HL-60 (cell line): ENCODE measurements at places on chromosomes 7 and 10.

DNA sequence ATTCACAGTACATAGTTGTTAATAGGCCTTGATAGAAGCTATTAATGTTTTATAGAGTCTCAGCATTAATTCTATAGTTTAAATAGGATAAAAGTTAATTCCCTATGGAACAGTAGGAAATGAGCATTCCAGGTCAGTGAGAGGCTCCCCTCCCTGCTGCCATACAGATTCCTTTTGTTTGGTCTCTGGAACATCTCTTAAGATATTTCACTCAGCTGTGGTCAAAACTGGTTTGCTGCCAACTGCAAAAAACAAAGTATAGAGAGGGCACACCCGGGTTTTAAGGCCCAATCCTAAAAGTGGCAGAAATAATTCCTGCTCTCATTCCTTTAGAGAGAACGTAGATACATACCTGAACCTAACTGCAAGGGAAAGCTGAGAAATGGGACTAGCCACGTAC, 51.3 kb downstream of the MDFIC start:
- no peak for DNase-seq

DNA sequence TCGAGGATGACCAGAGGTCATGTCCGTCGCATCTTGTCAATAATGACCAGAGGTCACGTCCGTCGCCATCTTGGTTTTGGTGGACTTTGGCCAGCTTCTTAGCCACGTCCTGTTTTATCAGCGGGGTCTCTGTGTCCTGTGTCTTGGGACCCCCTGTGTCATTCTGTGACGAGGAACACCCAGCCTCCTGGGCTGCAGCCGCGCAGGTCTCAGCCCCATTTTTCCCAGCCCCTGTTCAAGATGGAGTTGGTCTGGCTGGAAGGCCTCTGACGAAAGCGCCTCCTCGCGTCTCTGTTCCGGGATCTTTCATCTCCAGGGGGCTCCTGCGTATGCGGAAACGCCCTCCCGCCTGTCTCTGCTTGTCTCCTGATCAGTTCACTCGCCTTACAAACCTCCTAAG, 134.2 kb downstream of the ELFN1 start:
- no peak for DNase-seq

DNA sequence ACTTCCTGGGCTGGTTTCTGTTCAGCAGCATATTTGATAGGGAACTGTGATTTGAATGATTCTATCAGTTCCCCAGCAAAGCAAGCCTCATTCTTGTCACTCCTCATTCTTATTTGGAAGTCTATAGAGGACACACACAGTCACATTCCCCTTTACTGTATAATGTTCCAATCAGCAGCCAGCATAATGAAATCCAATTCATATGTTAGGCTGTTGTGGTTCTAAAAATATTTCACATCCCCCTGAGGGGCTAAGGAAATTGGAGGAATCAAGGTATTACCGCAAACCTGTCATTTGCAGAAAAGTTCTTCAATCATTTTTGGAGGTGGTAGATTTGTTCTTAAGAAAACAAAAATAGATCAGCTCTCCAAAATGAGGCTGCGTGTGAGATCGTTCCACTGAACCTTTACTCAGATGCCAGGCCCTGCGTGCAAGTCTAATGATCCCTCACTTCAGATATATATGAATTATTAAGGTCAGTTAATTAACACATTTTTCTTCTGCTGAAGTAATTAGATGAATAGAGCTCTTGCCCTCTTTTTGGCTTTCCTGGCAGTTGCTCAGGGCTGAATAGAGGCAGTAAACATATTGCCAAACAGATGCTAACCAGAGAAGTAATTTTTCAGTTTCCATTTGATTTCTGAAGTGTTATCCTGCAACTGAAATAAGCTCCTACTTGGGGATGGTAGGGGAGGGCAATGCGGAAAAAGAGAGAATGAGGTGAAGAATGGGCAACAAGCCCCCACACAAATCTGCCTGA, 31.8 kb downstream of the LSMEM1 start:
- DNase-seq, result no peak

- DNase-seq, result no peak
These were observed 25.7 kb upstream of the NDST2 start for GRCh38 chr10:73837072-73837471.

DNA sequence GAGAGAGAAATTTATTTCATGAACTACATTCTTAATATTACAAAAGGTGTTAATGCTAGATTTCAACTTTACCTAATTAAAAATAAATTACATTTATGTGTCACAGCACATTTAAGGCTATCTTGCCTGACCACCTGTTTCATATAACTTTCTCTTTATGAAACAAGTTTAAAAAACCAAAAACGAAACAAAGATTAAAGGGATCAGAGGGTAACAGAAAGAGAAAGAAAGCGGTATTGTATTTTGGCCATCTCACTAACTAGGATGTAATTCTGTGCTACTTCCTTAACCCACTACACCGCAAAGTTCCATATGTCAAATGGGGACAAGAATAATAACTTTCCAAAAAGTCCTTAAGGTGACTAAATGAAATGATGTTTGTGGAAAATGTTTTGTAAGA, 6.3 kb upstream of the RHOBTB1 start:
- DNase-seq, result no peak

DNA sequence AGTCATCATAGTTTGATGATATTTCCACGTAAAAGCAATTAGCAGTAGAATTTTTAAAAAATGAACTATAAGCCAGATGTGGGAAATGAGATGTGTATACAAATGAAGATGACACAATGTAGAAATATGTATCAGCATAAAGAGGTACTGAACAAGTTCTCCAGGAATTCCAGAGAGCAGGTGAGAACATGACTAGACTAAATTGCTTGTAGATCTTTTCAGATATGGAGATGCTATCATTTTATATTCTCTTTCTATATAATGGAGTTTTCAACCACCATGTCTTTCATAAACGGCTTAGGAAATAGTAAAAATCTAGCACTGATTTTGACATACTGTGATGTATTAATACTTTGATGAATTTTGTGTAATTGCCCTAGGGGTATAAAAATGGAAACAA, 130.9 kb downstream of the SEMA3D start:
- no peak for DNase-seq

- DNase-seq, result no peak
These were observed 21.2 kb downstream of the ZMIZ2 start for GRCh38 chr7:44769776-44770294.

DNA sequence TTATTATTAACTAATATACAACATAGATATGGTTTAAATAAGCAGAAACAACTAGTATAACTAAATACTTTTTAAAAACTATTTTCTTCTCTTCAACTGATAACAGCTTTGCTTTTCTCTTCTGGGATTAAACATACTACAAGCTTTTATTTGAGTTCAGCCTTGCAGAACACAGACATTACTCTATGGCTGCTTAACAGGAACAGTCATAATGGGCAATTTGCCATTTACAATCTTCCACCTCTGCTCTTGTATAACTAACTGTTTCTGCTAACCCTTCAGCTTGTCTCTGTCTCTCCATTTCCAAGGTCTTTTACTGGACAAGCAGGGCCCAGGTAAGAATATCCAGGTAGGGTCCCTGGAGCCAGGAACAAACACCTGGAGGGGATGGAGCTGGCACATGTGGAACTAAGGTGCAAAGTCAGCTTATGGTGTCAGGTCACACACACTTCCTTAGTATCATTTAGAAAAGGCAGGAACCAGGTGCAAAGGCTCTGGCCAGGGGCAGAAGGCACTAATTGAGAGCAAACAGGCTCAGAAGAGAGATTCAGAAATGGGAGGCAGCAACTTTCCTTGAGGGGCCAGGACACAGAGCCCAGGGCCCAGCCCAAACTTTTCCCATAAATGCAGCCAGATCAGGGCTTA, 93.1 kb downstream of the STRA8 start:
- DNase-seq, result no peak

- DNase-seq, result no peak
These were observed 8.5 kb downstream of the AKR1B1 start for GRCh38 chr7:134450294-134451000.

GRCh38 chr10:120098232-120098930, 205.9 kb downstream of the SEC23IP start:
- DNase-seq, result no peak

DNA sequence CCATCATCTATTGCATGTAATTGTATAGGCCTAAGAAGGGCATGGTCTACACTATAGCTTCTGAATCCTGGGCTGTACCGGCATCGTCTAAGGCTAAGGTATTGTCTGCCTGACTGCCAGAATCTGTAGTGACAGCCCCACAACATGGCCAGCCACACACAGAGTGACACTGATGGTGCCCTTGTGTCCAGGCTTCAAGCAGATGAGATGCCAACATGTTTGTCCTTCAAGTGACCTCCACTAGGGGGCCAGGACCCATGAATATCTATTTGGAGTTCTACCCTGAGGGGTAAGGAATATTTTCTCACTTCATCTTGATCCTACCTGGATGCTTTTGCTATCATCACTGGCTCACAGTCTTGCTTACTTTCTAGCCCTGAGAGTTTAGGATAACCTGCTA, 1.5 kb downstream of the CYP3A7 start:
- DNase-seq, result peak; percentile 11

GRCh38 chr10:22589851-22590514, 124.4 kb downstream of the PIP4K2A start:
- DNase-seq, result no peak

DNA sequence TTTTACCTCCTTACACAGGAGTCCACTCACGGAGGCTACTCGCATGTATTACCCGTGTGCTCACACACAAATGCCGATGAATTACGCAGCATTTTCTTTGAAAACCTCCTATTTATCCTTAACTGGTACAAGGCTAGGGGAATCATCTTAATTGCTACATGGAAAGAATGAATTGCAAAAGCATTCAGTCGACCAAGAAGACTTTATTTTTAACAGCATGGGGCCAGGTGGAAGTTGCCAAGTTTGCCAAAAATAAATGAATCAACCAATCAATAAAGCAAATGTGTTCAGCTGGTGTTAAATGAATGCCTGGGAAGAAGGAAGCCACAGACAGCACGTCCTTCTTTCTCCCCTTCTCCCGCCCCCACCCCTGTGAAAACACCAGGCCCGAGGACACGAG, 55.8 kb downstream of the CTBP2 start:
- no peak for DNase-seq

GRCh38 chr7:33601101-33601500, 304.2 kb upstream of the BMPER start:
- DNase-seq, result no peak

DNA sequence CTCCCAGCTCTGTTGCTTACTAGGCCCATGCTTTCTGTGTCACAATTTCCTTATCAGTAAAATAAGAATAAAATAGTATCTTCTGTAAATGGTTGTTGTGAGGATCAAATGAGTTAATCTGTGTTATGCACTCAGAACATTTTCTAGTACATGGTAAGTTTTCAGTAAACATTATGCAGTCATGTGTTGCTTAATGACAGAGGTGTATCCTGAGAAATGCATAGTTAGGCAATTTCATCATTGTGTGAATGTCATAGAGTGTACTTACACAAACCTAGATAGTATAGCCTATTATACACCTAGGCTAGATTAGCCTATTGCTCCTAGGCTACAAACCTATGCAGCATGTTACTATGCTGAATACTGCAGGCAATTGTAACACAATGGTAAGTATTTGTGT, 4.4 kb downstream of the PTTG1IP2 start:
- DNase-seq, result no peak

DNA sequence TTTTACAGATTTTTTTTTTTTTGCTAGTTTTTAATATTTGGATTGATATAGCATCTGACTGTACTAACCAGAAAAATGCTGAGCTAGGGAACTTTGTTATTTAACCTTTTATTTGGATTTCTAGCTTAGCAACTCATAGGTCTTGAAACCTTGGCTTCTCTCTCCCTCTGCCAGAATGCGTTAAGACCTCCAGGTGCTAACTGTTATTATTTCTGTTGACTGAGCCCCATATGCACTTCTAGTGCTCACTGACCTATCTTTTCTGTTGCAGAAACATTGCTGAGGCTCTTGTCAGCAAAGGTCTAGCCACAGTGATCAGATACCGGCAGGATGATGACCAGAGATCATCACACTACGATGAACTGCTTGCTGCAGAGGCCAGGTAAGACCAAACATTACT, 143.6 kb downstream of the LRRC4 start:
- no peak for DNase-seq

DNA sequence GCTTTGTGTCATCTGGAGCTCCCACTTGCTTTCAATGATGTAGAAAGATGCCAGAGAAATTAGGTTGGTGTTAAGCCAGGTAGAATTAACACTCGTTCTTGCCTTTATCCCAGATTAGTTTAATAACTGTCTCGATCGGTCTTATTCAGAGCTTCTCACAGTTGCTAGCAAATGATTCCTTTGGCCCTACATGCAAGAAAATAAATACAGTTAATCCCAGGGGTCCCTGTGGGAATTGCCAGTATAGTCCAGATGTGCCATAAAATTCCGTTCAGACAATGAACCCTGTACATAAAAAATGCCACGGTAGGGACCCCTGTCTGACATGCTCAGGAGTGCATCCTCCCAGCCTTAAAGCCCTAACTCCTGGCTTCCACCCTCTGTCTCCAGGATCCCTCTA, 207.5 kb downstream of the ARHGAP12 start:
- no peak for DNase-seq

DNA sequence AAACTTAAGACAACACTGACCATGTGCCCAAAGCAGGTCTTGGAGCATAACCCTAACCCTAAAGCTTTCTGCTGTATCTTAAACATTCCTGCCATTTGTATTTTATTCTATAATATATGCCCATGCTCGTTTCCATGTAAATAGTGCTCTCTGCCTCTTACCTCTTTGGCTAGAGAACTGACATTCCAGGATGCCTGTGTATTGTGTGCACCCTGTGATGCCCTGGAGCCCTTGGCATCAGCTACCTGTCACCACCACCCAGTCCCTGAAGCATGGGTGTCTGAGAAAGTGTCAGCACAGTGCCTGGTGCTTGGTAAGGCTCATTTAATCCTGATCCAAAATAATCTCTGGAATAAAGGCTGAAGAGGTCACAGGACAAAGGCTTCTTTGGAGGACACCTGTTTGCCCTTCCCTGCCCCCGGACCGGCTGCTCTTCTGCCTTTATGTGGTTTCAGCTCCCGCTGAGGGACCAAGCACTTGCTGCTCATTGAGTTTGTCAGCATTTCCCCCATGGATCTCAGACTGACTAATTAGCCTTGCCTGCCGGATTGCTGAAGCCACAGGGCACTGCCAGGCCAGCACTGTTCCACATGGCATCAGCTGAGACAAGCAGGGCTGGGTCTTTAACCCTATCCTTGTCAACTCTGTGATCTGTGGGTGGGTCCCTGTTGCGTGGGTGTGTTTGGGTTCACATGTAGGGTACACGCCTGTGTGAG, 139.1 kb upstream of the SORCS3 start:
- no peak for DNase-seq

- DNase-seq, result no peak
These were observed 59.1 kb upstream of the ZNF32 start for GRCh38 chr10:43707770-43708169.

- no peak for DNase-seq
These were observed 229.8 kb downstream of the KCND2 start for GRCh38 chr7:120502825-120503224.

GRCh38 chr7:139574618-139575337, 51.3 kb downstream of the CLEC2L start:
- DNase-seq, result no peak

GRCh38 chr10:122864194-122864592, 15.2 kb downstream of the FAM24B start:
- DNase-seq, result no peak

- no peak for DNase-seq
These were observed 8.1 kb downstream of the TRIM8 start for GRCh38 chr10:102652170-102652916.
